Amygdala (tissue), 56 donors: ENCODE measurements at places on chromosomes 11 and 22.

GRCh38 chr11:33539751-33540150 lies 160.9 kb downstream of the C11orf91 start:
- DNase-seq: no peak

DNA sequence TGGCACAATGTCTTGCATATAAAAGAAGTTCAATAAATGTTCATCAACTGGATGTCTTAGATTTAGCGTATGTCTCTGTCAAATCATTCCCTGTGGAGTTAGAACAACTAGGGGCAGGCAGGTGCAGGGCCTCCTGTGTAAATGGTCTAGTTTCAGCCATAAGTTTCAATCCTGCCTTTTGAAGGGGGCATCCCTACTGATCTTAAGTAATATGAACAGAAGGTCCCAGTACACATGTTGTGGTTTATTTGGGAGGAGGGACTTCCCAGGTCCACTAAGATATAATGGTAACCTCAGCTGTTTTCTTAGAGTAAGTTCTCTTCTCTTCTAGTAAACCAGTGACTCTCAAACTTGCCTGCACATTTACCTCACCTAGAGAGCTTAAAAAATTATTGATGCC lies 19.8 kb downstream of the TTC12 start:
- DNase-seq: no peak

DNA sequence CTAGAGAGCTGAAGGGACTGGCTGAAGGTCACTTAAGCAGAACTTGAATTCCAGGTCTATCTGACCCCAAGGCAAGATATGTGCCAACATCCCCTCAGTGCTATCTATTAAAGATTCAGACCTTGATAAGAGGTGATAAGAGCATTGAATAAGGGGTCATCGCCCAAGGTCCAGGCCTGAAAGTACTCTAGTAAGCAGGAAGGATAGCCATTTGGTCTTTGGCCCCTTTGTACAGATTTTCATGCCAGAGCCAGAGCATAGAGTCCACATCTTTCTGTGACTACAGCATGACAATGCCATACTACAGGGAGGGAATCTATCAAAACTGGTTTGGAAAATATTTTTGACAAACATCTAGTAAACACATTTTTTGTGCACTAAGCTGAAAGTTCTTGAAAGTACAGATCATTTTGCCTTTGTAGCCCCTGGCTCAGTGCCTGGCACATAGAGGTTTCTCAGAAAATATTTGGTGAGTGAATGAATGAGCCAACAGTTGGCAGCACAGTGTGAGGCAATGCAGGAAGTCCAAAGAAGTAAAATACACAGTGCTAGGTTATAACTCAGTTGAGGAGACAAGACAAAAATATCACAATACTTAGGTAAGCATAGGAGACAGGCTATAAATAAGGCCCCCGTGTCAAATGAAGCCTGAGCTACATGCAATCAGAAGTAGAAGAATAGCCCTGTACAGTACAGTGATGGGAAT lies 15.1 kb upstream of the RRAS2 start:
- no peak for DNase-seq

DNA sequence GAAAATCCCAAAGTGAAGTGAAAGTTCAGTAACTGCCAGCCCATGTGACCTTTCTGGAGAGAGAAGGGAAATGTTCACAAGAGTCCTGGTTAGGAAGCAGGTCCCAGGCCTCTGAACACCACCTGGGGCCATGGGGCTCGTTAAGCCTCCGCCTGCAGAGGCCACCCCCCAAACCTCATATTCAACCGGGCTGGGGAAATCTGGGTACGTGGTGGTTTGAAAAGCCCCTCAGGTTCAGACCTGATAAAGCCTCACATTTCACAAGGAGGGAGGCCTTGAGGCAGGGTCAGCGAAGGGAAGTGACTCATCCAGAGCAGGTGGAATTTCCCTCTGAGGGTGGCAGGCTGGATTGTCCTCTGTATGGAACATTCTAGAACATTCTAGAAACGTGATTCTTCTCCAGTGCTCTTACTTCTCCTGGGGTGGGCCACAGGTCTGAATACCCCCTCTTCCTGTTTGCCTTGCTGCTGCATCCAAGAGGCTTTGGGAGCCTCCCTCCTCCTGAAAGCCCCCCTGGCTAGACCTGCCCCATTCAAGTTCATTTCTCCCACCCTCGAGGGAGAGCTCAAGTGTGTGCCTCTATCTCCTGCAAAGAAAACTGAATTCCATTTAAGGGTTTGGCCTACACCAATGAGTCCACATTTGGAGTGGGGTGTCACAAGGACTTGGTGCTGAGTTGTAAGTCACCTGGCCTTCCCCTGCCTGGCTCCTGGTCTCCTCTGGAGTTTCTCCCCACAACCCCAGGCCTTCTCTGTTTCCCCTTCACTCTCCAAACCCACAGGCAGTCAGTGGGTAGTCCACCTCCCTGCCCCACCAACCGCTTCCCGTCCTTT lies 6.3 kb downstream of the FXYD2 start:
- no peak for DNase-seq

DNA sequence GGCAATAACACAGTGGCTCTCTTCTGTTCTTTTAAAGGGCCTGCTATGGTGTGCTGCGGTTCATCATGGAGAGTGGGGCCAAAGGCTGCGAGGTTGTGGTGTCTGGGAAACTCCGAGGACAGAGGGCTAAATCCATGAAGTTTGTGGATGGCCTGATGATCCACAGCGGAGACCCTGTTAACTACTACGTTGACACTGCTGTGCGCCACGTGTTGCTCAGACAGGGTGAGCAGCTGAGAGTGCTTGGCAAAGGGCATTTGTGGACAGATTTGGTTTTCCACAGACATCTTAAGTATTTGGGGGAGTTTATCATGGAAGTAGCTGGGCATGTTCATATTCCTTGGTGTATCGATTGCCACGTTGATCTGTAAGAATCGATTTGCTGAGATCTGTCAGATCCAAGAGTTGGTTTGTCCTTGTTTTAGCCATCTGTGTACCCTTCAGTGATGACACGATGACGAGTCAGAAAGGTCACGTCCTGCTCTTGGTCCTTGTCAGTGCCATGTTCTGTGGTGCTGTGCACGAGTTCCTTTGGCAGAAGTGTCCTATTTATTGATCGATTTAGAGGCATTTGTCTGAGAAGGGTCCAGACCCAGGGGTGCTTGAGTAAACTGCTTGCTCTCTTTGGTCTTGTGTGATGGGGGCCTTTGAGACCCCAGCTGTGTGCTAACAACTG lies 4.8 kb downstream of the RPS3 start:
- DNase-seq: no peak

GRCh38 chr11:122976734-122977469 lies 4.7 kb downstream of the BSX start:
- DNase-seq: no peak

GRCh38 chr11:9601876-9602199 lies 28.4 kb downstream of the WEE1 start:
- no peak for DNase-seq

GRCh38 chr11:102148059-102148458 lies 37.8 kb downstream of the YAP1 start:
- DNase-seq: no peak

DNA sequence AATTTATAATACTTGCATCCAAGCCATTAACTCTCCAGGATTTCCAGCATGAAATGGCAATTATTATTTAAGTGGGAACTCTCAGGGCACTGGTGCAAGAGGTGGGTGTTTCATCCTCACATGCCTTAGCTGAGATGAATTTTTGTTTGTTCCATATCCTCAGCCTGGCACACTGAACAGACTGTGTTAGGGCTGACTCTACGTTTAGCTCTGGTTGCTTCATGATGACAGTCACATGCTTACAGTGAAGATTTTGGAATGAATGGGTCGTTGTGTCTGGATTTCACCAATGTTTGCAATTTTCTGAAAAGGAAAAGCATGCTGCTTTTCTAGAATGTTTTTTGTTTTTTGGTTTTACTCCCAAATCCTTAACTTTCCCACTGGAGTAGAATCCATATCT lies 246.6 kb downstream of the INSC start:
- DNase-seq: no peak

GRCh38 chr22:23098230-23098705 lies 27.9 kb downstream of the GNAZ start:
- DNase-seq: no peak

GRCh38 chr22:28299309-28299708 lies 380.3 kb upstream of the PITPNB start:
- DNase-seq: no peak

GRCh38 chr22:19986011-19986409 lies 30.6 kb downstream of the ARVCF start:
- DNase-seq: no peak

DNA sequence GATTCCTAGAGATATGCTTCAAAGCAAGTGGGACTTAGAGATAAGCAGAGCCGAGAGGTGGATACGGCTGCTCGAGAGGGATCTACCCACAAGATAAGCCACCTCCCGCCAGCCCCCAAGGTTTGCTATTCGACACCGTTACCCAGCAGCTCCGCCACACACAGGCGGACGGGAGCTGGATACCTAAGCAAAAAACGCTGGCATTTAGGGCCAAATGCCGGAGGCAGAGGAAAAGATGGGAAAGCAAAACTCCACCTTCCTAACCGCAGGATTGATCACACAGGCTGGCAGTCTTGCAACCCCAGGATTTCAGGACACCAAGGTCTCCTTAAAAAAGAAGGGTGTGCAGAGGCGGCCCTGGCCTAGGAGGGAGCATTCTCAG lies 709 bp downstream of the FTH1 start:
- DNase-seq: no peak

GRCh38 chr11:87604350-87604749 lies 566.6 kb downstream of the TMEM135 start:
- DNase-seq: no peak

DNA sequence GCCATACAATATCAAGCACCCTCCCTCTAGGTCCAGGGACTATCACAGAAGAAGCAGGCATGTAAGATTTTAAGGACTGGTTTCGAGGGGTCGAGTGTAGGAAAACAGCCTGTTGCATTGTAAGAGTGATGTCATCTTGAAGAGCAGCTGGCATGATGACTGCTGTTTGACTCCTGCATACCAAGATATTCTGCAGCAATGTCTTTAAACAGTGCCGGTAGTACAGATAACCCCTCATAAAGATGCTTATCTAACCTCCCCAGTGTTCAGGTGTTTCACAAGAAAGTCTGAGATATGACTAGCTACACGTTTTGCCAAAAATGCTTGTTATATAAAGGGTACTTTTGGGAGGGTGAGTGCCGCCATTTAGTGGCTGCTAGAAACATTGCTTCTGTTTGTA lies 12.0 kb downstream of the FAM111A start:
- DNase-seq: no peak

DNA sequence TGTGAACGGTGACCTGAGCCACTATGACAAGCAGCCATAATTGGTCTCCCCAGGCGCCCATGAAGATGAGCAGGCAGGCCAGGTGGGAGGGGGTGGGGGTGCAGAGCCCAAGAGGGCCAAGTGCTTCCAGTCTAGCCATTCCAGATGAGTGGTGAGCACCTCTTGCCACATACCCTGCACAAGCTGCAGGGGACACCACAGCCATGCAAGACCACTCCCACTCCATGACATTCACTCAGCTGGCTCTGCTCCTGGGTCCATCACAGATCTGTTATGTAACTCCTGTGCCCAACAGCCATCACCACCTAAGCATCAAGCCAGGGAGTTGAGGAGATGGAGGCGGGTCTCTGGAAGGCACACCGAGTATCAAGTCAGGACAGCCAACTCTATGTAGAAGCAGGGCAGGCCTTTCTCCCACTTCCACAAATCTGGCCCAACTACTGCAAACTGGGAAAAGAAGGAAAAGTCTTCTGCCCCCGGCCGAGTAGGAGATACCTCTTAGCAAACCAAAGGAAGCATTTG lies 8.4 kb downstream of the TMEM184B start:
- no peak for DNase-seq

- no peak for DNase-seq
Observed at GRCh38 chr22:17817511-17818065, 43.3 kb upstream of the BID start.

DNA sequence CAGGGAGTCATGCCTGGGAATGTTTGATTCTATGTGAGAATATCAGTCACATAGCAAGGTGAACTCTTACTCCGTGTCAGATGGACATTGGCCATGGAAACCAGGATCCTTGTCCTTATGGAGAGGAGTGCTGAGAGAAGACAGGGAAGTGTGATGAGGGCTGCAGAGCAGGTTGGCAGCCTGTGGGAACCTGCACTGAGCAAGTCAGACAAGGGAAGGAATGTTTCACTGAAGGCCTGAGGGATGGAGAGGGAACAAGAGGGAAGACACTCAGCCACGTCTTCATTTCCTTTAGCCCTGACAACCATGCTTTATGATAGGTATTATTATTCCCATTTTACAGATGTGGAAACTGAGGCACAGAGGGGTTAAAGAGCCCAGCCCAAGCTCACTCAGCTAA lies 38.4 kb upstream of the HORMAD2 start:
- DNase-seq: no peak

DNA sequence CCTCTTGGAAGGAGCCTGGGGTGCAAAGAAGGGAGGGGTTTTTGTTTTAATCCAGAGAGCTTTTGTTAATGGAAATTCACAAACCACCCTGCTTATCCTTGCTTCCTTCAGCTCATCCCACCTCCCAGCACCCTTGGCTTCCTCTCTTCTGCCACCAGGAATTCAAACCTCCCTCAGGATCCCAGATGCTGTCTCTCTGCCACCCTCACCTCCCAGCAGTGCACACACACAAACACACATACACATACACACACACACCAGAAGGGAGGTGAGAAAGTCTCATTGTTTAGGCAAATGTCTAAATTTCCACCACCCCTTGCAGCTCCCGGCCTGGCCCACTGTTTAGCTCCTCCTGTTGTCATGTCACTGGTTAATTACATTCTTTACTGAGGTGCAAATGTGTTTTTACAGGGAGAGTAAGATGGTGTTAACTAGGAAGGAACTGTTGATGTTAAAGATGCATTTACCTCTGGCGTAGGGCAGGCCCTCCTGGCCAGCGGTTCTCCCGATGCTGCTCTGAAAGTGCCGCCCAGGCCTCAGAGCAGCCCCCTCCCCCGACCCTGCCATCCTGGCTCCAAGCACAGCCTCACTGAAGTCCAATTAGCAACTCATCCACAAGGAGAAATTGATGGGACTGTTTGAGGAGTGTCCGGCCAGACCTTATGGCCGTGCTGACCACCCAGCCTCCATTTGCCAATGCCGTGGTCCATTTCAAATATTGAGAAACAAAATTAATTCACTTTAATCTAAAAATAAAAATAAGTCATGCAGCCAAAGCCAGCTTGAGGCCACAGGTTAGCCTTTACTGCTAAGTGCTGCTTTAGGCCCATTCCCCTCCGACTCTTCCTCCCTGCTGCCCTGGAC lies 165.4 kb downstream of the FEZ1 start:
- no peak for DNase-seq

GRCh38 chr11:88474655-88475054 lies 137.1 kb upstream of the CTSC start:
- no peak for DNase-seq

DNA sequence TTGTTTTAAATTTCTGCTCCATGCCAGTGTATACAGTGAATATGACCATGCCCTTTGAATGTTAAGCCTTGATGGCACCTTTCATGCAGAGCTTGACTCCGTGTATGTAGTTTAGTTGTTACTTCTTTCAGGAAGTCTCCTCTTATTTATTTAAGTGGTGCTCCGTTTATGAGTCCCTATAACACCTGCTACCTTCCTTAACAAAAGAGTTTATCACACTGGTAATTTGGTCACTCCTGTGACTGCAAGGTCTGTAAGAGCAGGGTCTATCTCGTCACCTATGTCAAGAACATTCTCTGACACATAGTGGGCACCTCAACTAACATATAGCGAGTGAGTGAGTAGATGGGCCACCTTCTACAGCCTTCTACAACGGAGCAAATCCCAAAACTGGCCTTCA lies 152.5 kb downstream of the CCDC34 start:
- DNase-seq: no peak

GRCh38 chr22:19088866-19089595 lies 33.2 kb downstream of the DGCR2 start:
- no peak for DNase-seq
